ENCODE measurements at places on chromosomes 1 and 21. TPM values are rescaled to one million over a fixed set of nuclear protein-coding genes. Genes with fewer than 3 reads are reported as not detected.

DNA sequence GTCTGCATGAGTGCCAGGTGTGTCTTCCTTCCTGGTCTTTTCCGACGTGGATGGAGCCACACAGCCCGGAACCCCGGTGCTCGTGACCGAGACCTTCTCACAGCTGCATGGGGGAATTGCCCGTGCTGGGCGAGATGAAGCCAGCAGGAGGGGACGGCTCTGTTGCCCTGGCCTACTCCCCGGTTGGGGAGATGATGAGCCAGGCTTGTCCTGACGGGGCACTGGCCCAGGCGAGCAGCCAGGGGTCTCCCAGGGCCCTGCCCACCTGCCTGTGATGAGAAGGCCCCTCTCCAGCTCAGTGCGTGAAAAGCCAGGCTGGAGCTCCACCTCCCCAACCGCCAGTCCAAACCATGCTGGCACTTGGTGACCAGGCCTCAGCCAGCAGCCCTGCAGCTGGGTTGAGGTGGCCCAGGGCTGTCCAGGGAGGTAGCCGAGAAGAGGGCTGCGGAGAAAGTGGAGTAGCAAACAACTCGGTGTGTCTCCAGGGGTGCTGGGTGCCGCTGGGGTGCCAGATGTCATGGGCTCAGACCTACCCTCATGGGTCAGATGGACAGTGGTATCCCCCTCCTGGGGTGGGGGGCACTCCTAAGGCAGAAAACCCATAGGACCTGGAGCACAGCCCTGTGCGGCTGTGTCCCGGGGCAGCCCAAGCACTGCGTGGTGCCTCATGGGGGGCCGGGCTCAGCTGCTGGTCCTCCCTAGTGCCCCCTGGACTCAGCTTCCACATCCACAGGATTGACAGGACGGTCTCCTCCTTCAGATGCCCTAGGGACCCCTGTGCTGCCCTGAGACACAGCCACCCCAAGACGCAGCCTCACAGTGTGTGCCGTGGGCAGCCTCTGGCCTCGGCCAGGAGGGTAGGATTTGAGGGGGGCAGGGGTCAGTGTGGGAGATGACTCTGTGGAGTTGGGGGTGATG is 26.1 kb downstream of the PRDM16 start:
- no peak for DNase-seq

- no peak for DNase-seq
Measured at GRCh38 chr1:246332078-246332477, 175.0 kb downstream of the SMYD3 start.

GRCh38 chr21:32467291-32467690 is 54.8 kb downstream of the EVA1C start:
- no peak for DNase-seq

- DNase-seq, result no peak
Measured at GRCh38 chr1:229986737-229987337, 80.2 kb upstream of the GALNT2 start.

DNA sequence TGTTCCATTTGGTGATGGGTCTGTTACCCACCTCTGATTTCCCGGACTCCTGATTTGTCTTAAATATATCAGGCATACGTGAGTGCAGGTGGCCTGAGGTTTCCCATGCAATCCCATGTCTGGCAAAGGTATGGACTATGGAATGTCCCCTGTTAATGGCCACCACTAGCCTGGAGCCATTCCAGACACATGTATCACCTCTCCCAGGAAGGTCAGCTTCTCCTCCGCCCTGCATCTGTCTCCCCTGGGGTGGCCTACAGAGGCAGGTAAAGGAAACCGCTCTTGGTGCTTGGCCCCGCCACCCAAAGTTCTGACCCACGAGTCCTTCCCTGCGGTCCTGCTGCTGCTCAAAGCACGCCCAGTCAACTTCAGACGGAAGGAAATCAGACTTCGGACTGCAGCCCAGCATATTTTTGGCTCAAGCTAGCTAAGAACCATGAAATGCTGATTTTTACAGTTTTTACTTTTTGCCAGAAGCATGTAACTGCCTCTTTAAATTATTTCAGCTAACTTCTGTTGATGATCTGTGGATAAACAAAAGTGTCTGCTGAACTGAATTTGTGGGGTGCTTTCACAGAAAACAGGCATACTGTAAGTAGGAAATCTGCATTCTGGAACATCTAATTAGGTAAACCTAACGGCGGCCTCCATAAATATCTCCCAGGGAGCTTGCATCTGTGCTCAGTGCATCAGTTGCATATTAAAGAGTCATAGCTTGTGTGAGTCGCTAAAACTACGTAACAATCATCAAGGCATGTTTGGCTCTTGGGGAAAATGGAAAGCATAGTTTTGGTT is 105.9 kb downstream of the PCP4 start:
- no peak for DNase-seq

- no peak for DNase-seq
Measured at GRCh38 chr1:183733715-183734114, 71.2 kb upstream of the RGL1 start.

DNA sequence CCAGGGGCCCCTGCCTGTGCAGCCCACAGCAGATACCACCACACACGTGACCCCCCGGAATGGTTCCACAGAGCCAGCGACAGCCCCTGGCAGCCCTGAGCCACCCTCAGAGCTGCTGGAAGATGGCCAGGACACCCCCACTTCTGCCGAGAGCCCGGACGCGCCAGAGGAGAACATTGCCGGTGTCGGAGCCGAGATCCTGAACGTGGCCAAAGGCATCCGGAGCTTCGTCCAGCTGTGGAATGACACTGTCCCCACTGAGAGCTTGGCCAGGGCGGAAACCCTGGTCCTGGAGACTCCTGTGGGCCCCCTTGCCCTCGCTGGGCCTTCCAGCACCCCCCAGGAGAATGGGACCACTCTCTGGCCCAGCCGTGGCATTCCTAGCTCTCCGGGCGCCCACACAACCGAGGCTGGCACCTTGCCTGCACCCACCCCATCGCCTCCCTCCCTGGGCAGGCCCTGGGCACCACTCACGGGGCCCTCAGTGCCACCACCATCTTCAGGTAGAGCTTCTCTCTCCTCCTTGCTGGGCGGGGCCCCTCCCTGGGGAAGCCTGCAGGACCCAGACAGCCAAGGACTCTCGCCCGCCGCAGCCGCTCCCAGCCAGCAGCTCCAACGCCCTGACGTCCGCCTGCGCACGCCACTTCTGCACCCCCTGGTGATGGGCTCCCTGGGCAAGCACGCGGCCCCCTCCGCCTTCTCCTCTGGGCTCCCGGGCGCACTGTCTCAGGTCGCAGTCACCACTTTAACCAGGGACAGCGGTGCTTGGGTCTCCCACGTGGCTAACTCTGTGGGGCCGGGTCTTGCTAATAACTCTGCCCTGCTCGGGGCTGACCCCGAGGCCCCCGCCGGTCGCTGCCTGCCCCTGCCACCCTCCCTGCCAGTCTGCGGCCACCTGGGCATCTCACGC is 51.0 kb downstream of the COL18A1 start:
- no peak for DNase-seq

- no peak for DNase-seq
Measured at GRCh38 chr1:116277840-116278540, 95.1 kb upstream of the ATP1A1 start.

GRCh38 chr1:23456226-23456625 is 27.8 kb downstream of the ASAP3 start:
- DNase-seq, result no peak

DNA sequence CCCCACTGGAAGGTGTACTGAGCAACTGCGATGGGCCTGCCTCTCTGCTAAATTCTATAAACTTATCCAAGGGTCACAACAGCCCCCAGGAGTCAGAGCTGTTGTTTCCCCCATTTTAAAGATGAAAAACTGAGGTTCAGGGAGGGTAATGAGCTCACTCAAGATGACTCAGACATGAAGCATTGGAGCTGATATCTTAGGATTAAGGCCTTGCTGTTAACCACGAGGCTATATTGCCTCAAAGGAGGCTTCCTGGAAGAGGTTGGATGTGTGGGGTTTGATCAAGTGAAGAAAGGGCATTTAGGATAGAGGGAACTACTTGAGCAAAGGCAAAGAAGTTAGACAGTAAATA is 6.7 kb downstream of the LDLRAP1 start:
- DNase-seq, result no peak

- DNase-seq, result peak; percentile 92
Measured at GRCh38 chr1:18913065-18913835, 10.9 kb upstream of the ALDH4A1 start.

- DNase-seq, result no peak
Measured at GRCh38 chr1:8364528-8365442, 46.9 kb downstream of the SLC45A1 start.

DNA sequence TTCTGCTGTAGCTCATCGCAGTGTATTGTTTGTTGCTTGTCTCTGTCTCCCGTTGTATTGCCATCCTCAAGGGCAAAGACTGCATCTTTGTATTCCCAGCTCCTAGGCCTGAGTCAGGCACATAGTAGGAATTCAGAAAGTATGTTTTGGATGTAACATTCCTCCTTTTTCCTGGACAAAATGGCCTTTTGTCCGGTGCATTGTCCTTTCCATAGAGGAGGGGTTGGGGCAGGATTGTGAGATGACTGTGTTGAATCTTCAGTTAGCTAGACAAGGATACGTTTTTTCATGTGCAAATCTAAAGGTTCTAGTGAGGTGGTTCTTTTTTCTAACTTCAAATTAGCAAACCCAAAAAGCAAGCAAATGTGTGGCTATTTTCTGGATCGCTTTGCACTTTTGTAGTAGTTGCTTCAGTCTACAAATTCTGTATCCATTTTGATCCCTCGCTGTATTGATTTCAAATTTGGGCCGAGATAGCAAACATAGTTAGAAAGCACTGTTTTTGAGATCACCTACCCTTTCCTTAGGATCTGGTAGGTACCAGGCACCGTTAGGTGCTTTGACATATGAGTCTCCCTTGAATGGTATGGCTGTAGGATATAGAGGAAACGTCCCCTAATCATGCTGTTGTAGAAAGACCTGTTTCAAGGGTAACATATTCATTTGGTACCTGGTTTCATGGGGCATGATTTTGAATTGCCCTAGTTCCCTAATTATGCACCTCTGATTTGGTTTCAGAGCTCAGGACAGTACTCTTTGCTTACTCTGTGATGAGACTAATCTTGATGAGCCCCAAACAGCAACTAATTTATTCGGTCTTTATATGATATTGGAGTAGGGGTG is 1.2 kb downstream of the PPP1R8 start:
- DNase-seq, result no peak

DNA sequence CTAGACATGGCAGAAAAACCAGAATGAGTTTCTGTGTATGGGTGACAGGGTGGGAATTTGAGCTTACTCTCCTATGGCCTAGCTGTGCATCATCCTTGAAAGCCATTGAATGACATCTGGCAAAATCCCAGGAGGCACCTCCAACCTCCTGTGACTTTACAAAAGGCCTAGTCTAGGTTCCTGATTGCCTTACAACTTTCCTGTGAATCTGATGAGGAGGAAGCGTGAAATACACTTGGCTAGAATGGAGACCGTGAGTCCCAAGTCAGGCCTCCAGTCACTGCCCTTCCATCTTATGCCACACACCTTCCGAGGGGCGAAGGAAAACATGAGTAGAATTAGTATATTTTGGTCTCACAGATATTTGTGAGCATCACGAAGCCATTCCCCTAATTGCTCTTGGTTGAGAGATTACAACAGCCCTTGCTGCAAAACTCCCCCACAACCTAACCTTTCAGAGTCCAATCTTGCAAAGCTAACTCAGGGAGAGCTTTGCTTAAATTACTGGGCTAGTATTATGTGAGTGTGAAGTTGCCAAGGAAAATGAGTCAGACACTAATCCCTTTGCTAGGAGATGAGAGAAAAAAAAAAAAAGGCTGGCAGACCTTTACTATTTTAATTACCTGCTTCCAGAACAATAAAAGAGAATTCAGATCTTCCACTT is 36.3 kb upstream of the PAXBP1 start:
- no peak for DNase-seq

DNA sequence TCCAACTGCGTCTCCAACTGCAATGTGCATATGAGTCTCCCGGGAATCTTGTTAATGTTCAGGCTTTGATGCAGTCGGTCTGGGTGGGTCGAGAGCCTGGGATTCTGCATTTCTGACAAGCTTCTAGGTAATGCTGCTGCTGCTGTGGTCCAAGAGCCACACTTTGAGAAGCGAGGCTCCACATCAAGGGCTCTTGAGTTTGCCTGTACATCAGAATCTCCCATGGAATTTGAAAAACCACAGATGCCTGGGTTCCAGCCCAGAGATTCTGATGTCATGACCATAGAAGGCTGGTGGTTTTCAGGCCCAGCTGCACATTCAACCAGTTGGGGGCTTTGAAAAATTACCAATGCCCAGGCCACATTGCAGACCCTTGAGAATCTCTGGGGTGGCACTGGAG is 93.9 kb upstream of the TARDBP start:
- no peak for DNase-seq

DNA sequence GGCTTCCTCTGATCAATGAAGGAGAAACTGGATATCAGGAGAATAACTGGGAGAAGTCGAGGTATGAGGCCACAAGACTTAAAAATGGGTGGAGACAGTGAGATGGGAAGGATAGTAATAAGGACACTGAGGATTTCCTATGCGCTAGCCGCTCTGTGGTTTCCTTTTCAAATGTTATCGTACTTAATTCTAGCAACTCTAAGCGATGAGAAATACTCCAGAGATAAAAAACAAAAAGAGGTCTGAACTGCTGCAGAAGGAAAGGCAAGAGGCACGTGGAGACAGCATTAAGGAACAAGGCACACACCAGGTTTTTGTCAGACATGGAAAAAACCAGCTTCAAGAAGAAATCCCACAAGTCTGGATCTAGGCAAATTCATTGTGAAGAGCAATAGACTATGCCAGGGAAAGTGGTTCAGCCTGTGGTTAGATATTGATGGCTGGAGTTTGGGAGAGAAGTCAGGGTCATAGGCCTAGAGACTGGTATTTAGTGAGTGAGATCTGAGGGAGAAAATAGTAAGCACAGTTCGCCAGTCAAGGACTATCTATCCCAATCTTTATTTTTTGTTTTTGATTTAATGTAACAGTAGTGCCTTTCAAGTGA is 5.3 kb downstream of the CLCA2 start:
- DNase-seq, result no peak

DNA sequence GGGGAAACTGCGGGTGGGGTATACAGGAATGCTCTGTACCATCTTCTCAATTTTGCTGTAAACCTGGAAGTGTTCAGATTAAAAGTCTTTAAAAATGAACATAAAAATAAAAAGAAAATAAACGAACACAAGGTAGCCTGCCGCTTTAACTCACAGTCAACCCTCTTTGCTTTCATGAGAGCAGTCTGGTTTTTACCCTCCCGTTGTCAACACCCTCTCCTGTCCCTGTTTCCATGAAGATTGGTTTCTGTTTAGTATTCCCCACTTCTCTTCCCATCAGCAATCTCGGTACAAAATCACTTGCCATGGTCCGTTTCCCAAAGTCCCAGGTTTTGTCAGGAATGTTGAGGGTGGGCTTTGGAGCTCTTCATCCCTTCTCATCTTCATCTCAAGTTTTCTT is 28.8 kb downstream of the MT1HL1 start:
- no peak for DNase-seq

GRCh38 chr21:36415375-36415774 is 30.2 kb downstream of the CHAF1B start:
- no peak for DNase-seq

GRCh38 chr1:160797861-160798273 is 1.9 kb downstream of the LY9 start:
- no peak for DNase-seq

GRCh38 chr1:108560189-108560873 is 431 bp downstream of the EEIG2 start:
- peak; percentile 19 for DNase-seq

Gene CELA3A
- not detected for polyA plus RNA-seq

Gene CCDC17
- 0.49 TPM for polyA plus RNA-seq

Gene FMO4
- 0.43 TPM for polyA plus RNA-seq

Gene DMBX1
- 1.7 TPM for polyA plus RNA-seq

Gene HTR1D
- polyA plus RNA-seq, result 9.4 TPM

Gene CTNNBIP1
- 5.6 TPM for polyA plus RNA-seq

Gene ACKR1
- not detected for polyA plus RNA-seq

Gene CD1E
- polyA plus RNA-seq, result not detected

Gene PFDN2
- 179 TPM for polyA plus RNA-seq

Gene DIPK1A
- 10.5 TPM for polyA plus RNA-seq

Gene LCA5L
- 0.99 TPM for polyA plus RNA-seq

Gene BSND
- not detected for polyA plus RNA-seq

Gene TMEM50B
- 12.1 TPM for polyA plus RNA-seq

Gene OLIG2
- polyA plus RNA-seq, result not detected
